ENCODE measurements at places on chromosomes 12 and 14. TPM values are rescaled to one million over a fixed set of nuclear protein-coding genes. Genes with fewer than 3 reads are reported as not detected.

Gene SLCO1C1
- not detected for total RNA-seq

Gene ENTPD5
- 3.9 TPM for total RNA-seq

Gene ACOT4
- total RNA-seq, result 2.1 TPM

Gene PLBD1
- total RNA-seq, result 3.8 TPM

Gene CSRP2
- total RNA-seq, result 20.9 TPM

Gene CPM
- total RNA-seq, result 8.7 TPM

Gene FAM90A1
- not detected for total RNA-seq

Gene PKP2
- total RNA-seq, result 2.5 TPM

Gene PCED1B
- 46.9 TPM for total RNA-seq

Gene CCDC175
- not detected for total RNA-seq

Gene EML5
- total RNA-seq, result 1.0 TPM

Gene HSPA2
- 40.2 TPM for total RNA-seq

Gene PRR4
- 1.9 TPM for total RNA-seq

Gene LRTM2
- not detected for total RNA-seq

Gene DMAC2L
- 13.4 TPM for total RNA-seq

Gene RNASE1
- total RNA-seq, result not detected

Gene GLT8D2
- total RNA-seq, result 0.74 TPM

Gene FOXG1
- total RNA-seq, result 0.17 TPM

Gene CLEC2D
- total RNA-seq, result 1.1 TPM

Gene MAP3K12
- 14.9 TPM for total RNA-seq

Gene ANO2
- not detected for total RNA-seq

Gene TMEM119
- total RNA-seq, result 0.05 TPM

Gene RSRC2
- 56.0 TPM for total RNA-seq

Gene OASL
- 7.3 TPM for total RNA-seq

Gene HOXC12
- not detected for total RNA-seq

Gene VRK1
- total RNA-seq, result 26.3 TPM

Gene SLC6A13
- 0.11 TPM for total RNA-seq

Gene STAB2
- total RNA-seq, result not detected

Gene ANKS1B
- 0.73 TPM for total RNA-seq

Gene GSC
- 0.55 TPM for total RNA-seq

Gene PLD4
- total RNA-seq, result not detected

Gene ALDH1L2
- total RNA-seq, result 3.1 TPM

Gene CMKLR1
- total RNA-seq, result not detected

Gene GLT1D1
- not detected for total RNA-seq

Gene MYO1A
- 0.17 TPM for total RNA-seq

Gene LIN7A
- 0.42 TPM for total RNA-seq

Gene NFYB
- 32.6 TPM for total RNA-seq

Gene TMTC2
- 0.79 TPM for total RNA-seq

Gene CEBPE
- total RNA-seq, result not detected

Gene KRT6C
- total RNA-seq, result not detected

Measured in A549 treated with RU486 at 1 μM for 4 hours (cell line).